ENCODE measurements at places on chromosomes 12 and 14. TPM values are rescaled to one million over a fixed set of nuclear protein-coding genes. Genes with fewer than 3 reads are reported as not detected.
A peak's percentile ranks its signal among the peaks of the same experiment; 100 is the strongest.

DNA sequence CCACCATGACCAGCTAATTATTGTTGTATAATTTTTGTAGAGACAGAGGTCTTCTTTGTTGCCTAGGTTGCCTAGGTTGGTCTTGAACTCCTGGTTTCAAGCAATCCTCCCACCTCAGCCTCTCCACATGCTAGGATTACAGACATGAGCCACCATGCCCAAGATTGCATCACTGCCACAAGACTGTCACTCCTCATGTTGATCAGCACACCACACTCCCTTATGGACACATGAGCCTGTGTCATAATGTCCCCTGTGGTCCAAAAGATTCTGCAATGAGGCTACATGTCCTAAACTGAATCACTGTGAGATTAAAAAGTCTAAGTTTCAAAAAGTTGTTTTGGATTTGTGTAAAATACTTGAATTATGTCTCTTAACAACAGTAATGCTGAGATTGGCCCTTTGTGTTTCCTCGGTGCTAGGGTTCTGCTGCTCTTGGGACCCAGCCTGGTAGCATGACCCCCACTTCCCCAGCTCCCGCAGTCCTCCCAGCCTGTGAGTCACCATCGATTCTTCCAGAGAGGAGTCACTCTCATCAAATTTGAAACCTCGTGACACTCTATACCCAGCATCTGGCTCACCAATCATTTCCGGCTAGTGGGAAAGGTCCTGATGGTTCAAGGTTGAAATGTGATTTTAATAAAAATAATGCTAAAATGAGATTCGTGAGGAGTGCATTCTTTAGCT is 890.9 kb downstream of the VRK1 start:
- DNase-seq: no peak
- H3K36me3 ChIP-seq: no peaks in the 10 kb centered on the region
- no peaks in the 10 kb centered on the region for H3K27me3 ChIP-seq

Gene CLEC4D
- 0.13 TPM for total RNA-seq

Gene TAS2R19
- total RNA-seq: 12.0 TPM

- no peaks in the 10 kb centered on the region for H3K27me3 ChIP-seq
- H3K4me3 ChIP-seq: no peak overlapping the region
- no peaks in the 10 kb centered on the region for H3K36me3 ChIP-seq
- no peak for DNase-seq
- no peak overlapping the region for H3K27ac ChIP-seq
- no peaks in the 10 kb centered on the region for H3K4me1 ChIP-seq
Observed at GRCh38 chr12:20439626-20440025, 71.3 kb downstream of the PDE3A start.

- H3K4me3 ChIP-seq: no peak overlapping the region
- no peak overlapping the region for H3K27ac ChIP-seq
- DNase-seq: no peak
- H3K27me3 ChIP-seq: no peaks in the 10 kb centered on the region
Observed at GRCh38 chr12:14577344-14577743, 9.7 kb upstream of the PLBD1 start.

Gene CBLN3
- total RNA-seq: 2.8 TPM

- H3K4me1 ChIP-seq: peaks cover 23% of the 10 kb centered on the region
- DNase-seq: no peak
- H3K27me3 ChIP-seq: no peaks in the 10 kb centered on the region
- peak overlapping the region; percentile 60 for H3K27ac ChIP-seq
Observed at GRCh38 chr12:27284751-27285150, 40.7 kb downstream of the STK38L start.

Gene KRT6B
- not detected for total RNA-seq

GRCh38 chr12:60093428-60093827 is 497.6 kb downstream of the SLC16A7 start:
- H3K27me3 ChIP-seq: no peaks in the 10 kb centered on the region
- no peak for DNase-seq
- H3K36me3 ChIP-seq: no peaks in the 10 kb centered on the region
- H3K27ac ChIP-seq: no peak overlapping the region

DNA sequence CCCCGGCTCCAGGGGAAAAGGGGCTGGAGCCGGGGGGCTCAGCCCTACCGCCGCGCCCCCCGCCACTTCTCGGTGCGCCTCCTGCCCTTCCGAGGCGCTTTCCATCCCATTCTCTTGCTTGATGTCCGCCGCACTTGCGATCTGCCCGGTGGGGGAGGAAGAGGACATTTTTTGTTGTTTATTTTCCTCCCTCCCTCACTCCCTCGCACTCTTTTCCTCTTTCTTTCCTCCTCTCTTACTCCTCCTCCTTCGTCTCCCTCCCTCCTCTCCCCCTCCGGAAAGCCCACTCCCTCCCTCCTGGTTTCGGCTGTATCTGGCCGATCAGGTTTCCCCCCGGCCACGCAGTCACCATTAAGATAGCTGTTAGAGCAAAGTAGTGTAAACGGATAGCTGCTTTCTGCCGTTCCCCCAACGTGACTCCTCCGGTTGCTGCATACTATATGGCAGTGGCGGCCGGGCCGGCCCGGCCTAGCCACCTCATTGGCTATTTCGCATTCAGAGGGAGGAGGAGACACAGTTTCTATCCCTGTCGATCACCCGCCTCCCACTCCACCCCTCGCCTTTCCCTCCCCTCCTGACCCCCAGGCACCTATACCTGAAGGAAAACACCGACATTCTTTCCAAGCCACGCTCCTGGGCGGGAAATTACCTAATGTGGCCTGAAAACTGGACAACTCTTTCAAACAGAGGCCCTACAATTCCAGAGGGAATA is at the start of gene SIX4:
TSS of gene SIX4 (minus strand) at position 445 of the 712 bp plus-strand sequence. CDS start at position 168, 277 bp downstream.
- peak; percentile 75 for DNase-seq
- H3K27ac ChIP-seq: peak within 1 kb of the TSS; percentile 70
- H3K4me3 ChIP-seq: peak within 1 kb of the TSS; percentile 83
- no peaks in the 10 kb centered on the region for H3K27me3 ChIP-seq
- no peaks in the 10 kb centered on the region for H3K36me3 ChIP-seq

DNA sequence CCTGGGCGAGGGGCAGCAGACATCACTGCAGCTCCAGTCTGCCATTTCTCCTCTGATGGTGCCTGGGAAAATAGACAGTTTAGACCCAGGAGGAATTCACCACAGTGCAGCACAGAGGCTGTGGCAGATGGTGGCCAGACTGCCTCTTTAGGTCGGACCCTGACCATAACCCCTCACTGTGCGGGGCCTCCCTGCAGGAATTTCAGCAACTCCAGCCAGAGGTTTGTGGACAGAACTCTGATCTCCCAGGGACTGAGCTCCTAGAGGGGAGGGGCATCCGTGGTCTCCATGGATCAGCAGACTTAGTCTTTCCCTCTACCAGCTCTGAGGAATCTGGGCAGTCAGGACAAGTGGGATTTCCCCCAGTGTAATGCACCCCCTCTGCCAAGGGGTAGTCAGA is 106.5 kb downstream of the ZC3H14 start:
- DNase-seq: no peak
- H3K4me3 ChIP-seq: no peak overlapping the region
- H3K36me3 ChIP-seq: no peaks in the 10 kb centered on the region
- no peaks in the 10 kb centered on the region for H3K27me3 ChIP-seq
- H3K27ac ChIP-seq: no peak overlapping the region

Gene CACNA2D4
- 1.5 TPM for total RNA-seq

- H3K27ac ChIP-seq: peak overlapping the region; percentile 52
- H3K4me3 ChIP-seq: no peak overlapping the region
- no peaks in the 10 kb centered on the region for H3K36me3 ChIP-seq
Observed at GRCh38 chr12:3251691-3252090, 174.5 kb downstream of the TSPAN9 start.

DNA sequence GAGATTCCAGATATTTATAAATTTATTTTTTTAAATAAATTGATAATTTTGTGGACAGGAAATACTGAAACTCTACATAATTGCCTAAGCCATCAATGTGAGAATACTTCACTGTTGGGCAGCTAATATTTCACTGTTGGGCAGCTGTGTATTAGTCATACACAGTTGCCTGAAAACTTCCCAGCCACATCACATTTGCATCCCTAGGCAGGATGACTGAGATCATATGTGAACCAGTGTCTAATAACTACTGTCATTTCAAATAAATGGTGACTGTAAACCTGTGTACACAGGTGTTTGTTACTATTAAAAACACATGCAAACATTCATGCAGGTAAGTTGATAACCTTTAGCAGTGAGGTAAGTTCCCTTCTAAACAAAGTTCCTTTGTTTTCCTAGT is 43.9 kb downstream of the TMTC3 start:
- H3K36me3 ChIP-seq: peaks cover 5% of the 10 kb centered on the region
- H3K4me3 ChIP-seq: no peak overlapping the region
- no peak for DNase-seq
- H3K27me3 ChIP-seq: no peaks in the 10 kb centered on the region

- no peak overlapping the region for H3K27ac ChIP-seq
- no peaks in the 10 kb centered on the region for H3K36me3 ChIP-seq
- H3K4me3 ChIP-seq: no peak overlapping the region
- DNase-seq: no peak
Observed at GRCh38 chr14:55834390-55834789, 254.4 kb downstream of the KTN1 start.

GRCh38 chr12:107322063-107322462 is 228.7 kb upstream of the CRY1 start:
- no peaks in the 10 kb centered on the region for H3K36me3 ChIP-seq
- peak overlapping the region; percentile 81 for H3K27ac ChIP-seq
- no peak overlapping the region for H3K4me3 ChIP-seq

Gene ACSS3
- total RNA-seq: 47.7 TPM

GRCh38 chr14:100017553-100017952 is 47.7 kb upstream of the EVL start:
- no peak for DNase-seq
- H3K27me3 ChIP-seq: no peaks in the 10 kb centered on the region
- peaks cover 3% of the 10 kb centered on the region for H3K4me1 ChIP-seq
- no peaks in the 10 kb centered on the region for H3K36me3 ChIP-seq

Gene AMDHD1
- 0.54 TPM for total RNA-seq

DNA sequence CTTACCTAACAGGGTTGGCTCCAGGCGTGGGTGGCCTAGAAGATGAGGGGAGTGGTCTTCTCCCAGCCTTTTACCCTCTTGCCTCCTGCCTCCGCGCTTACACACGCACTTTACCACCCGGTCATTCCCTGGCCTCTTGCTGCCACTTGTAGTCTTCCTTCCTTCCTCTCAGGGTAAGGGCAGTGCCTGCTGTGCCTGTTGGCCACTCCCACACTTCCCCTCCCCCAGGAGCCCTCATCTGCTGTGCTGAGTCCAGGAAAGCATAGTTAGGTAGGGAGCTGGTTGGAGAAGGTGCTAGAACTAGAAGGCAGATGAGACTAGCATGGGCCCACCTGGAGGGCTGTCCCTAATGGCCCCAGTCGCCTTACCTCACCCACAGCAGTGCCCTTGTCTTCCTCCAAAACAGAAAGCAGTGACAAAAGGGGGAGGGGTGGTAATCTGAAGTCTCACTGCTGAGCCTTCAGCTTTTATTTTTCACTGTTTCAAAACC is 54.3 kb upstream of the SRSF5 start:
- H3K27ac ChIP-seq: peak overlapping the region; percentile 60
- no peak overlapping the region for H3K4me3 ChIP-seq
- peaks cover 20% of the 10 kb centered on the region for H3K36me3 ChIP-seq
- DNase-seq: peak; percentile 88
- peaks cover 36% of the 10 kb centered on the region for H3K4me1 ChIP-seq

Gene WASHC4
- 64.3 TPM for total RNA-seq

Gene AMIGO2
- 3.4 TPM for total RNA-seq

Gene GPR68
- not detected for total RNA-seq

Gene KRT85
- total RNA-seq: not detected

Gene TAS2R7
- not detected for total RNA-seq

- H3K36me3 ChIP-seq: no peaks in the 10 kb centered on the region
- no peak overlapping the region for H3K4me3 ChIP-seq
- no peak for DNase-seq
- no peaks in the 10 kb centered on the region for H3K27me3 ChIP-seq
Observed at GRCh38 chr12:21324551-21324950, 10.2 kb downstream of the SLCO1A2 start.

Gene ORAI1
- 18.8 TPM for total RNA-seq

DNA sequence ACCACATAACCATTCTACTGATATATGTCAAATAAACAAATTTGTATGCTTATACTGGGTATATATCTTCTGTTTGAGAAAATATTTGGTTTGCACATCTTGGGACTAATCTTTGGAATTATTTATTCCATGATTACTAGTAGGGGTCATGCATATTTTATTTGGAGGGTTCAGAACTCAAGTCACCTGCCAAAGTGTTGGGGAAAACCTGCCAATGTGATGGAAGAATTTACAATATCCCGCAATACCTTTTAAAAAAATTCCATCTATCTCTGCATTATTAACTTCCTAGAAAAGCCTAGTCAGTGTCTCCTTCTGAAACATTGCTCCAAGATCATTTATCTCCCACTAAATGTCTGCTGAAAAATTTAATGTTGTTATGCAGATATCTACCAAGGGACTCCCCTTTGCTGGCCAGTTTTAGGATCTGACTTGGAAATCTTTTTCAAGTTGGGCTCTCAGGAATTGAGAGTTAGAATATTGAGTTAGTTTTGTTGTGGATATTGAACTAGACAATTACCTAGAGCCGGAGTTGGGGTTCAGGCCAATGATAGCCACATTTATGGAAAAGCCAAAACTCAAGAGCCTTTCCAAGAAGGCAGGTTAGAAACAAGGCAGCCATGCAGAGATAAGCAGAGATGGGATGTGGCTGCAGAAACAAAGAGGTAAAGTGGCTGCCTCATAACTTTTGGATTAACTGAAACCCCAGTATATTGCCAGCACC is 425.2 kb downstream of the ADAMTS20 start:
- no peak overlapping the region for H3K27ac ChIP-seq
- no peaks in the 10 kb centered on the region for H3K4me1 ChIP-seq
- H3K36me3 ChIP-seq: no peaks in the 10 kb centered on the region
- no peaks in the 10 kb centered on the region for H3K27me3 ChIP-seq
- no peak for DNase-seq

Gene RNFT2
- 4.7 TPM for total RNA-seq

DNA sequence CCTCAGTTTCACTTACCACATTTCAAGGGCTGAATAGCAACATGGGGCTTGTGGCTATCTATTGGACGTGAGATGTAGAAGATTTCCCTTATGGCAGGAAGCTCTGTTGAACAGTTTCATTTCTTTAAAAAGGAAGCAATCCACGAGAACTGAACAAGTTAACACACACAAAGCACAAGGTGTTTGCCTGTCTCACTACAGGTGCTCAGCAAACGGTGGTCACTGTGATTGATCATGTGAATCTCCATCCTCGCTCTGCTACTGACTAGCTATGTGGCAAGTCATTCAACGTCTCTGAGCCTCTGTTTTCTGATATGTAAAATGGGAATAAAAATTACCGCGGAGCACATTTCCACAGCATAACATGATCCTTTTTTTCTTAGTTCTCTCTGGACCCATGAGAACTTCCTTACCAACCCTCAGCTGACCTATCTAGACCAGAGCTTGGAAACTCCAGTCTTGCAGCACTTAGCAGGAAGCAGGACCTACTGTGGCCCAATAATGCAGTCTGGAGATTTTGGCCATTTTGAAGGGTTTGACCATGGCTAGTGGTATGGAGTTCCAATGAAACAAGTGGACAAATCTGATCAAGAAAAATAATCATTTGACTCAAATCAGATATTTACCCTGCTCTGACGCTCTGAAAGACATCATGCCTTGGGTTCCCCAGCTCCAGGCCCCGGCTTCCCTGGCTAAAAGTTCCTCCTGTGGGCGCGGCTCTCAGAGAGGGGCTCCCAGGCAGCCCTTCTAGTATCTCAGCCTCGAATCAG is 278.8 kb downstream of the ZFP36L1 start:
- H3K4me3 ChIP-seq: no peak overlapping the region
- H3K4me1 ChIP-seq: peaks cover 16% of the 10 kb centered on the region
- H3K27ac ChIP-seq: no peak overlapping the region
